BJ (cell line): ENCODE measurements at places on chromosomes 12 and 14.
A peak's percentile ranks its signal among the peaks of the same experiment; 100 is the strongest.

GRCh38 chr12:117119592-117120198, 20.5 kb upstream of the TESC start:
- no peak for DNase-seq

DNA sequence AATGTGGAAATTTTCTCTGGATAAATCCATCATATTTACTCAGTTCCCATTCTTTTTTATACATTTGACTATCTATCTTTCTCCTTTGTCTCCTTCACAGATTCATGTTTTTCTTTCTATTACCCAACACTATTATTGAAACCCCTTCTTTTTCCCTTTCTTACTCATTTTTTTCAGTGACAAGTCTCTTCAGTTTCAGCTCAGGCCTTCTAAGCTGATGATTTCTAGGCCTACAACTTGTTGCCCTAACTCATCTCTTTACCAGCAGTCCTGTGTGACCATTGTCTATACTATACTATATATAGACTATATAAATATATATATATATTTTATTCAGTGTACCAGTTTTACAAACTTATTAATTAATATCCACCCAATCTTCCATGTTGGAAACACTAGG, 31.8 kb downstream of the SLC16A7 start:
- DNase-seq = no peak

- no peak for DNase-seq
Measured at GRCh38 chr12:12501121-12501520, 61.5 kb downstream of the DUSP16 start.

DNA sequence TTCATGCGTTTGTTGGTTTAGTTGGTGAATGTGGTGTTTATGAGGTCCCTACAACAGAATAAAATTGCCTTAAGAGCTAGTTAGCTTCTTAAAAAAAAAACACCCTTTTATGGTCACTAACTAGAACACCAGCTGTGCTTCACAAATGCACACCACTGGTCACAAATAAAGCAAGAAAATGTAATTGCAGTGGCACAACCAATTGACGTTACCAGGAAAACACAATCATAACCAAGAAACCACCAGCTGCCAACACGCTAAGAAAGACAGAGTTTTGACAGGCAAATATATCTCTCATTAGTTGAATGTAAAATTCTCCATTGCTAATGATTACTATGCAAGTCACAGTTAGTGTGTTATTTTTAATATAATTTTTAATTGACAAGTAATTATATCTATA, 389.9 kb downstream of the ADAMTS20 start:
- no peak for DNase-seq

DNA sequence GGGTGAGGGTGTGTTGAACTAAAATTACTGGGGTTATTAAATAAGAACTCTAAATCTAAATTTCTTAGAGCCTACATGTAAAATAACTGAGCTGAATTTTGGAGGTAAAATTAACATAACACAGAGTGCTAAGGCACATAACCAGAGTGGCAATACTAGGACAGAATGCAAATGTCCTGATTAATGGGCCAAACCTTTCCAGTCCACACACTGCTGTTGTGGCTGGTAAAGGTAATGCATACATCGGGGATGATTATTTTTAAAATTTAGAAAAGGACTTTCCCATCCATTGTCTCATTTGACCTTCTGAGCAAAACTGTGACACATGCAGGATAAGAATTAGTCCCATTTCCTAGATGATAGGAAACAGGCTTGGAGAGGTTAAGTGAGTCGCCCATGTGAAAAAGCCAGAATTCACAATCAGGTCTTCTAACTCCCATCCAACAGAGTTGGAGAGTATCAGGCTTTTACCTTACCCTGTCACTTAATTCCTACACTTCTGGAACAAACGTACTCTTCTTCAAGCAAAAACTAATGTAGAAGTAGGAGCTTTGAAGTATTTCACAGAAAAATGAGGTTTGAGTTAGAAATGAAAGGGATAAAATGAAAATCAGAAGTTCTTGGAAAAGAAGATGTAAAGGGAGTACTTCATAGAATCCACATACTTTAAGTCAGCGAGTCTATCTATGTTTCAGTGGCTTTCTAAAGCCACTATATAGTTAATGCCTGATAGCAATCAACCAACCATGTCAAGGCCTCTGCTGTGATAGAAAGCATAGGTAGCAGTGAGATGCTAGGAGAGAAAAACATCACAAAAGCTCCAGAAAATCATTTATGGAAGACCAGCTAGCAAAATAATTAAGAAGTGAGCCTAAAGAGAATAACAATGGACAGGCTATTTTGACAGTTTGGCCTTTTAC, 334.9 kb upstream of the DIO2 start:
- no peak for DNase-seq

DNA sequence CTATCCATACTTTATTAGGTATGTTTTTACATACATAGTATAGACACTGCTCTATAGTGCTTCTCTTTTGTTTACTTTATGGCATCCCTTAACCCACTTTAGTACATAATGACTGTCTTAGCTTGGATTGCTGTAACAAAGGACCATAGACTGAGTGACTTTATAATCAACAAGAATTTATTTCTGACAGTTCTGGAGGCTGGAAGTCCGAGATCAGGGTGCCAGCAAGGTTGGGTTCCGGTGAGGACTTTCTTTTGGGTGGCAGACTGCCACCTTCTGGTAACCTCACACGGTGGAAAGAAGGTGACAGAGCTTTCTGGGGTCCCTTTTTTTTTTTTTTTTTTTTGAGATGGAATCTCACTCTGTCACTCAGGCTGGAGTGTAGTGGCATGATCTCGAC, 48.6 kb upstream of the PPM1H start:
- no peak for DNase-seq

- no peak for DNase-seq
Measured at GRCh38 chr12:27969624-27970400, 2.7 kb downstream of the PTHLH start.

DNA sequence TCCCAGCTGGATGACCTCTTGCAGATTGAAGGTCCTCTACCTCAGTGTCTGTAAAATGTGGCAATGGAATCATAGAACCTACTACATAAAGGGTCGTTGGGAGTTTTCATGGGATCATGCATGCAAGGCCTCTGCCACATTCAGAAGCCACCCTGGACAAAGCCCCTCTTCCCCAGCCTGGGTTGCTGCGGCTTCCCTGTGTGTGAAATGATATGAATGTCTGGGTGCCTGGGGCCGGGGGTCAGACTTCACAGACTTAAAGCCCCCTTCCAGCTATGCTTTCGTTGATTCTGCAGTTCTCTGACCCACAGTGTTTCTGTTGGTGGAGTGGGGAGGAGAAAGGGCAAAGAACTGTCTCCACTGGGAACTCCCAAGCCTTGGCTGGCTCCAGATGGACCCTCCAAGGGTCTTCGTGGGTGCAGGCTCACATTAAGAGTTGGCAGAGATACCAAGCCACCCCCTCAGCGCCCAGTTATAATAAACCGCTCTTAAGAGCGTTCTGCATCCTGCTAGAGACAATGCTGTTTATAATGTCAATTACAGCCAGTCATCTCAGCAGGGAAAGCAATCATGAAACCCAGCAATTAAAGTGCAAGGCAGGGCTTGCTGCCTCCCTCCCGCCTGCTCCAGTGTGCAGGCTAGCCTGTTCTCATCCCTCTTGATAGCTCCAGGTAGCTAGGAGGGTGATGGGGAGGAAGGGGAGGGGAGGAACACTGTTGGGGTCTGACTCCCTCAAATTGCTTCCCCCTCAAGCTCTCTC, 210.9 kb upstream of the FKBP4 start:
- no peak for DNase-seq

- no peak for DNase-seq
Measured at GRCh38 chr14:81435391-81436295, 35.5 kb upstream of the STON2 start.

DNA sequence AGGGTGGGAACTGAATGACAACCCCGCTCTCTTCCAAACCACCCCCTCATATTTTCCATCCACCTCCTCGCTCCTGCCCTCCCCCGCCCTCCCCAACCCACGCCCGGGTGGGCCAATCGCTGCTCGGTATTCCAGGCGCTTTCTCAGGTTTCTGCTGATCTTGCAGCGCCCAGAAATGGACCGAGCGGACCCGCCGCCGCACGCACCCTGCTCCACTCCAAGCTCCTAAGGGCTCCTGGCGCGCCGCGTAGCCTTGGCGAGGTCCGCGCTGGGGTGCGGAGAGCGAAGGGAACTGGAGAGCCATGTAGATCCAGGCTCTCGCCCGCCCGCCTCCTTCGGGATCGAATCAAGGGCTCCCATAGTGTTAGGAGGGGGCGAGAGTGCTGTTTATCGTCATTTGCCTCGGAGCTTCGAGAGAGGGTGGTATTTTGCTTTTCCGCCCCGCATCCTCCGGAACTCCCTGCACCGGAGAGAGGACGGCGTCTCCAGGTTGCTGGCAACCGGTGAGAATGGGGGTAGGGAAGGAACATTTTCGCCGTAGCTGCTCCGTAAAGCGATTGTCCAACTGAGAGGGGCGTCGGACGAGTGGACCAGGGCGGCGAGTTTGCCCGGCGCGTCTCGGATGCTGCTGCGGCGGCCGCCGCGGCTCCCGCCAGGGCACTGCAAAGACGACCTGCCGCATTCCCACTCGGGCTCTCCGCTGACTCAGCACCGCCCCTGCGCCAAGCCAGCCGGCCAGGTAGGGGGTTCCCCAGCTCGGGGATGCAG, at the start of gene KCNA1:
Gene KCNA1 (plus strand): TSS at position 172 of the 768 bp plus-strand sequence. CDS start 1,474 bp downstream, outside the sequence.
- no peak for DNase-seq

GRCh38 chr14:100305324-100306100, 732 bp downstream of the SLC25A29 start:
- DNase-seq = no peak

- DNase-seq = no peak
Measured at GRCh38 chr12:46490635-46491034, 118.1 kb upstream of the SLC38A2 start.

GRCh38 chr12:46533723-46534122, 161.2 kb upstream of the SLC38A2 start:
- DNase-seq = no peak

DNA sequence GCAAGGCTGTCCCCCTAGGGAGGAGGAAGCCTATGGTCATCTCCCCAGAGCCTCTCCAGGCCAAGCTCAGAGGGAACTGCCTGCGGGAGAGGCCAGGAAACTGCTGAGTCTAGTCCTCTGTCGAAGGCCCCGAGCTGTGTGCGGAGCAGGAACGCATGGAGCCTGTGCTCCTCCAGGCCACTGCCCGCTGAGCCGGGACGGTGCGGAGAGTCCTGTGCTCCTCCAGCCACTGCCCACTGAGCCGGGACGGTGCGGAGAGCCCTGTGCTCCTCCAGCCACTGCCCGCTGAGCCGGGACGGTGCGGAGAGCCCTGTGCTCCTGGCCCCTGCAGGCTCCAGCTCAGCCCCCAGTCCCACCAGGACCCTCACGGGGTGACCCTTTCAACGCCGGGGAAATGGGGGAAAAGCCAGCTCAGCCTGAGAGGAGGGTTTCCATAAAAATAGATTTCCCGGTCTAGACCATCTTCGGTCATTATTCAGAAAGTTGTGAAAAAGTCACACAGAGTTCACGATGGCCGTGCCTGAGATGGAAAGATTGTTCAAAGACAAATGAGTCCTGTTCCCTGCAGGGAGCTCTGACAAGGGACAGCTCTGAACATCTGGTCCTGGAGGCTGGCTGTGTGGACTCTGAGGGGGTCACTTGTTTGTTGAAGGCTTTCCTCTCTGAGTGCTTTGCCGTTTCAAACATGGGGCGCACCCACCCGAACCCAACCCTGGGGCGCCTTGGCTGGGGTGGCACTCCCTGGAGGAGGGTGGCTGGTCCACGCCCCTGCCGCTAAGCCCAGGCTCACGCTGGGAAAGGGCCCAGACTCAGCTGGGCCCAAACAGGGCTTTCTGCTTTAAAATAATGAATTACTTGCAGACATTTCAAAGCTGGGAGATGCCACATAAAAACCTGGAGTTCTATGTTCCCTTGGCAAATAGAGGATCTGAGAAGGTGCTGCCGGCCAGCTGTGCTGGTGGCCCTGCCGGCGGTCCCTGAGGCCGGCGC, 85.5 kb downstream of the ADGRD1 start:
- no peak for DNase-seq

GRCh38 chr12:98403385-98403784, 112.0 kb upstream of the TMPO start:
- no peak for DNase-seq

DNA sequence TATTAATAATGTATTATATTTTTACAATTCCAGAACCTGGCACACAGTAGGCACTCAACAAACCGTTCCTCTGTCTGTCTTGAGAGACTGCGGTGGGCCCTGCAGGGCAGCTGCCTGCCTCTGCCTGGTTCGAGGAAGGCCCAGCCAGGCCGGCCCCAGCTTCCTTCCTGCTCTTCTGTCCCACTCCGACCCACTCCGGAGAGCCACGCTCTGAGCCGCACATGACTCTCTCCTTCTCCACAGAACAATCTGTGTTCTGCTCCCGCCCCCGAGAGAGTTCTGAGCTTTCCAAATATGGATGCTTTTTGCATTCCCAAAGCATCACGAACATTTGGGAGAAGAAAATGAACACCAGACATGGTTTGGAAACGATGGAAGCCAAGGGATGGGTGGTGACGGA, 57.3 kb downstream of the TTC7B start:
- DNase-seq = peak; percentile 18

DNA sequence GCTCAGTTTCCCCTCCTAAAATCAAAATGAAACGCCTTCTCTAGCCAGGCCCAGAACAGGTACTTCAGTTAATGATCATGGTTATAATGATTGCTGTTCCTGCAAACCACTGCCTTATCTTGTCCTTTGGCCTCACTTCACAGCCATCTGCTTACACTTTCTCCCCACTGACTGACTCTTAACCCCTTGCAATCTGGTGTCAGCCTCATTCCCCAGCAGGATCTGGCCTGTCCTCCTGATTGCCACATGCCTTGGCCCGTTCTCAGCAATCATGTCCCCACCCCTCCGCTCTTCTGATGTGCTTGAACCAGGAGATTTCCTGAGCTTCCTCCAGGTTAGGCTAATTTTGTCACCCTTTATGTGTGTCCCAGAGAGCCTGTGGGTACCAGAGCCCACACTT, 64.5 kb downstream of the KCNA1 start:
- DNase-seq = no peak

DNA sequence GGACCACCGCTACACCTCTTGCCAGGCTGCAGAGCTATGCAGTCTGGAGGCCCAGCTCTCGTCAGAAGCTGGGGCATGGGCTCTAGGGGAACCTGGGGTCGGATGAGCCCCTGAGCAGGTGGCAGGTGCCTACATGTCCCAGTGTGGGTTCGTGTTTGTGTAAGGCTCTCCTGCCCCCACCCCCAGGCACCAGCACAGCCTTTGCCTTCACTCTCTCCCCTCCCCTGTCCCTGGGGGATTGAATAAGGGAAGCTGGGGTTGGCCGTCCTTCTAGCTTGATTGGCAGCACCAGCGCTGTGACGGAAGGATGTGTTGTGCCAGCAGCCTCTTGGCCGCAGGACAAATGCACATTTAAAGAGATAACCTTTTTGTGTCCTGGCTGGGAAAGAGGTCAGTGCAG, 34.8 kb upstream of the TSPAN9 start:
- DNase-seq = no peak
